NCI-H2029 treated with DMSO at 0.1 percent for 48 hours (cell line): ENCODE measurements at places on chromosomes 16 and 17.

- DNase-seq = no peak
Observed at GRCh38 chr17:33837281-33837680, 417.8 kb upstream of the CCL2 start.

- DNase-seq = no peak
Observed at GRCh38 chr17:79945591-79946255, 89.9 kb downstream of the TBC1D16 start.

- DNase-seq = no peak
Observed at GRCh38 chr16:53826658-53827057, 122.7 kb downstream of the FTO start.

DNA sequence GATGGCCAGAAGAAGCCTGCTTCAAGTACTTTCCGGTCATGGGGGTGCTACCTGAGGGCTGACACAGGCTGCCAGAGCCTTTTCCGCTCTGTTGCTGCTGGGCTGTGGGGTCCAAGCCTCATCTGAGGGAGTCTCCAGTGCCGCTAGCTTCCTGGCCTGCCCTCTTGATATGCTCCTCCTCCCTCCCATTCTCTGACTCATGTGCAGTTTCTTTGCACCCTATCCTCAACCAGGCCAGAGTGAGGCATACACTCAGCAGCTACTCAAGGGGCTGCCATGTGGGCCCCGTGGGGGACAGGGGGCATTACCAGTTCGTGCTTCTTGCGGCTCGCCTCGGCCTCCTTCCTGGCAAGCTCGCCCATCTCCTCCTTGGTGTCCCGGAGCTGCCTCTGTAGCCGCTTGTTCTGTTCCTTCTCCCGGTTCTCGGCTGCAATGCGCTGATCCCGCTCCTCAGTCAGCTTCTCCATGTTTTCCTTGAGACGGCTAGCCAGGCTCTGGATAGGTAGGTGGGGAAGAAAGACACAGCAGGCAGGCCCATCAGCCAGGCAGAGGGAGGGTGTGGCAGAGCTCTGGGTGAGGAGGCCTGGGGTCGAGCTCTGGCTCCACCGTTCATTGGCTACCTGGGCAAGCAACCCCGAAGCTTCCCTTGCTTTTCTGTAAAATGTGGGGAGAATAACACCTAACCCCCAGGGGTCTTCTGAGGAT, 43.8 kb downstream of the PIPOX start:
- DNase-seq = no peak

- DNase-seq = no peak
Observed at GRCh38 chr17:50349243-50349600, 3.3 kb downstream of the XYLT2 start.

- peak; percentile 69 for DNase-seq
Observed at GRCh38 chr16:66858740-66859396, 14.7 kb downstream of the CA7 start.

DNA sequence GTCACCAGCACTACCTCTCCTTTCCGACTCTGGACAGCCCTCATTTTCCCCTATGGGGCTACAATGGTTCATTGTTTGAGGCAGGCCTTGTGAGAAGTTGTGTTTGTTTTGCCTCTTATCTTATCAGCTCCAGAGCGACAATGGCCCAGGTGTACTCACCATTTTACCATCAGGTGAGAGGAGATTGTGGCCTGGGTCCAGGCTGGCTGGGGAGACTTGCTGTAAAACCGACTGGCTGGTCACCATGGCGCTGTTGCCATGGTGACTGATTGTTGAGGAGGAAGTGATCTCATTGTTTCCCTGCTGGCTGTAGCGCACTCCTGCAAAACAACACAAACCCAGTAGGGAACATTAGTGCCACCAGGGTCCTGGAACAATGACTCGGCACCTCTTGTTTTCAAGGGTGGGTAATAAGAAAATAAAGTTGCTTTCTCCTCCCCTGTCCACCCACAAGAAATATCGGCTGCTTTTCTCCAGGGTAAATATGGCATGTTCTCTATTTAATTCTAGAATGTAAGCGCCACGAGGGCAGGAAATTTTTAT, 34.4 kb downstream of the HNF1B start:
- peak; percentile 93 for DNase-seq

- no peak for DNase-seq
Observed at GRCh38 chr16:55351936-55352335, 27.9 kb downstream of the IRX6 start.

GRCh38 chr16:19168371-19169081, 486 bp downstream of the SYT17 start:
- DNase-seq = peak; percentile 29

DNA sequence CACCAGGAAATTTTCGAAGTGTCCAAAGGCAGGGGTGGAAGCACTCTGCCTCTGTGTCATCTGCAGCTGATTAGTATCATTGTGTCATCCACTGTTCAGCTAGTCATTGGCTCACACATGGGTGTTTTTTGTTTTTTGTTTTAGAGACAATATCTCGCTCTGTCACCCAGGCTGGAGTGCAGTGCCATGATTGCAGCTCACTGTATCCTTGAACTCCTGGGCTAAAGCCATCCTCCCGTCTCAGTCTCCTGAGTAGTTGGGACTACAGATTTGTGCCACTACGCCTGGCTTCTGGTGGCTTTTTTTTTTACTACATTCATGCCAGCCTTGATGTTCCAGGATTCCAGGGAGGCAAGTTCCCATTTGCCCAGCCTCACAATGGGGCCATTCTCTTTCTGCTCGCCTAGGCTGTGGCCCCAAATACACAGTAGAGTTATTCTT, 32.5 kb upstream of the MYO18A start:
- no peak for DNase-seq

DNA sequence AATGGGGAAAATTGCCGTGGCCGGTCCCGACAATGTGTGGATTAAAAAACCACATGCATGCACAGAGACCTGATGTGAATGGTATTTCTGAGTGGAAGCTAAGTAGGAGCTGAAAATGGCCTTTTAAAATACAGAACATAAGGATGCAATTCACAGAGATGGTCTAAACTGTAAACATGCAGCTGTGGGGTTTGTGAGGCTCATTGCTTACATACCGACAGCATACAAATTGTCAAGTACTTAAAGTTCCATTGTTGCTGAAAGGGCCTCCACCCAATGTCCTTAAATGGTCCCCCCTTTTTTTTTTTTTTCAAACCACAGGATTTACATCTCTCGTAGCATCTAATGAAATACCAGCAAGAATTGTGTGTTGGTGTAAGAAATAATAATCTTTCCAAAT, 523.2 kb downstream of the MAF start:
- no peak for DNase-seq

DNA sequence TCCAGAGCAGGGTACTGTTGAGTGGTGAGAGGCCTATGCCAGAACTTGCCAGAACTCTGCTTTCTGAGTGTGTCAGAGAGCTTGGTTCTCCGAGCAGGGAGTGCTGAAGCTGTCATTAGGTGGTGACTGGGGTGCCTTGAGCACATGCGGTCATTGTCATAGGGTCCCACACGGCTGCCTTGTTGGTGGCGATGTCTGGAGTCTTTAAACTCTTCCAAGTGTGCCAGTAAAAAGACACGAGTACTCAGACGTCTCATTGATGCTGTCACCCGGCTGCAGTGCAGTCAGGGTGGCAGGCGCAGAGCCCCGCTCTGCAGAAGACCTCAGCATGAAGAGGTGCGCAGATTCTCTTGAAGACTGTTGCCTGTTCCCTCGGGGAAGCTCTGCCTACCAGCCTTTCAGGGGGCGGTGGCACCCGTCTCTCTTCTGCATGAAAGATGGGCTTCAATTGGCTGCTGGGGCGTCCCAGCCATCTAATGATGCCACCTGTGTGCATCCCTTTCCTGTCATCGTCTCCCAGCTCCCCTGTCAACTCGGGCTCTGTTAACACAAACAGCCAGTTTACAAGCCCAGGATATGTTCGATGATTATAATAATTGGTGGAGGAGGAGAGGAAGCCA, 58.3 kb downstream of the NKD1 start:
- DNase-seq = no peak

- no peak for DNase-seq
Observed at GRCh38 chr16:50771366-50771765, 29.5 kb downstream of the CYLD start.

- no peak for DNase-seq
Observed at GRCh38 chr17:20300436-20300934, 166.9 kb downstream of the LGALS9B start.

GRCh38 chr16:21276090-21276489, 2.0 kb downstream of the CRYM start:
- DNase-seq = no peak

DNA sequence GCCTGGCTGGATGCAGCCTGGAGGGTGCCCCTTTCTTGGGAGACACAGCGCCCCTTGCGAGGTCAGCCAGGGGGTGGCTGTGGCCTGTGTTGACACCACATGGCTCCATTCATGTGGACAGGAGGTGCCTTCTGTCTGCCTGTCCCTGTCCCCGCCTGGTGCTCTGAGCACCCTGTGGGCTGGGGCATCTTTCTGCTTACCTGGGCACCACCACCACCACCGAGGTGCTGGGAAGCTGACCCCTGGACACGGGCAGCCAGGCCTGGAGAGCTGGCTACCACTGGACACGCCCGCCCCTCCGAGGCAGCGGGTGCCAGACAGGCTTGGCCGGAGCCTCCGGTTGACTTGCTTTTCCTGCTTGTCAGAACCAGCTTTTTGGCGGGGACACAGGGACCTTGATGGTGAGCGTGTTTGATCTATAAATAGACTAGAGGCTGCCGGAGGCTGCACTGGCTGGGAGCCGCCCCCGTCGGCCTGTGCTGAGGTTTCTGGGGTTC, 121.3 kb upstream of the GSE1 start:
- DNase-seq = no peak
